GM13976 (cell line): ENCODE measurements at places on chromosomes 3 and 15.

- DNase-seq = no peak
Observed at GRCh38 chr3:149592758-149593240, 65.0 kb downstream of the WWTR1 start.

DNA sequence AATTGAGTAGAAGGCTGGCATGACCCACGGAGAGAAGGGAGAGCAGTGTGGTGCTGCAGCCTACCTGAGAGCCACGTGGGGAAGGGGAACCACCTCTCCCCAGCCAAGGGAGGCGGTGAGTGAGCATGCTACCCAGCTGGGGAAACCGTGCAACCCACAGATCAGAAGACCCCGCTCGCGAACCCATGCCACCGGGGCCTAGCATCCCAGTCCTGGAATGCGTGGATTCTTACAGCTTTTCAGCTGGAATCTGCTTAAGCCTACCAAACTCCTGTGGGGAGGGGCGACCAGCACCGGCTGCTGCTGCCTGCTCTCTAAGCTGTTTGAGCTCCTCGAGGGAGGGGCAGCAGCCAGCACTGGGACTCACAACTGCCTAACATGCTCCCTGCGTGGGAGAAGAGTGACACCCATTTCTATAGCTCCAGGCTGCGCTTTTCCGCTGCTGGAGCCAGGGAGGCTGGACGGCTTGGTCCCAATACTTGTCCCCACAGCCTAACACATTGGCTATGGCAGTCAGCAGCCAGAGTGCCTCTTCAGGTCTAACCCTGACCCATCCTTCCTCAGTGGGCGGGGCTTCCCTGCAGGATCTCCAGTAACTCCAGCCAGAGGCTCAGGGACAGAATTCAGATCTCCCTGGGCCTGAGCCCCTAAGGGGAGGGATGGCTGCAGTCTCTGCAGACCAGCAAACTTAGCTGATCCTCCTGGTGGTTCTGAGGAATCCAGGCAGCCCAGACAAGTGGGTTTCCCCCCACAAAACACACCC, 20.0 kb upstream of the TEX55 start:
- no peak for DNase-seq

GRCh38 chr15:93497291-93497690, 408.3 kb upstream of the RGMA start:
- DNase-seq = no peak

DNA sequence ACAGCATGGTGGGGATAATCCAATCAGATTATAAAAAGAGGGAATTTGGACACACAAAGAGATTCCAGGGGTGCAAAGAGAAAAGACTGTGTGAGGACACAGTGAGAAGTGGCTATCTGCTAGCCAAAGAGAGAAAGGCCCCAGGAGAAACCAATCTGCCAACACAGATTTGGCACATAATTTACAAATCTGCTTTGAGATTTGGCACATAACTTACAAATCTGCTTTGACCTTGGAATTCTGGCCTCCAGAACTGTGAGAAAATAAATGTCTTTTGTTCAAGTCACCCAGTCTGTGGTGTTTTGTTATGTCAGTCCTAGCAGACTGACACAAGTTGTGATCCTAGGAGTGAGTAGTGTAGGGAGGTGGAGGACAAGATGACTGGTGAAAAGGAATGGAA, 3.5 kb upstream of the TM4SF18 start:
- DNase-seq = no peak

DNA sequence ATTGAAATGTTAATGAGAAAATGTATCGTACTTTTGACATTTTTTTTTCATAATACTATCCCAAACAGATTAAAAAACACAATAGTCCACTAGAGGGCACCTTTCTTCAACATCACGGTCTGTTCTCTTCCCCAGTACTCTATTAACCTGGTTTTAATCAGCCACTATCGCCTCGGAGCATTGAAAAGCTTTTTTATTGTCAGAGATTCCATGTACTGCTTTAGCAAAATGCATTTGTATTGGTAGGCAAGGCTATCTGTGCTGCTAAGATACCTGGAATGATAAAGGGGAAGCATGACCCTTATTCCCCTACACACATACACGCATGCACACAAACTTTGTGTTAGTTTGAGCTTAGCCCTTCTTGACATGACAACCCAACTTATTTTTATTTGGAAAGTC, 160.1 kb upstream of the IL12A start:
- DNase-seq = peak; percentile 59

- no peak for DNase-seq
Observed at GRCh38 chr15:77517579-77517978, 96.9 kb downstream of the HMG20A start.

- DNase-seq = no peak
Observed at GRCh38 chr3:40972350-40972749, 227.0 kb upstream of the CTNNB1 start.

- no peak for DNase-seq
Observed at GRCh38 chr3:146343551-146343950, 92.6 kb upstream of the PLSCR4 start.
